ENCODE measurements at places on chromosomes 1 and 21.

DNA sequence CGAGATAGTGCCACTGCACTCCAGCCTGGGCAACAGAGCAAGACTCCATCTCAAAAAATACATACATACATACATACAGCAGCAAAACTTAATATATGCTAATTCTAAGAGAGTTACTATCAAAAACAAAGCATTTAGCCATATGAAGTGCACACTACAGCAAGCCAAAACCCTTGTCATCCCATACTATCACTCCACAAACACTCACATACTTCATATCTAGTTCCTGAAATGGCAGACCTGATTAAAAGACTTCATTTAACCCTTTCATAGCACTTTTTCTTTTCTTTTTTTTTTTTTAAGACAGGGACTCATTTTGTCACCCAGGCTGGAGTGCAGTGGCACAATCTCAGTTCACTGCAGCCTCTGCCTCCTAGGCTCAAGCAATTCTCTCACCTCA, 65.6 kb downstream of the COP1 start:
- no peak for DNase-seq

GRCh38 chr1:7401814-7402547, 369.1 kb upstream of the VAMP3 start:
- no peak for DNase-seq

DNA sequence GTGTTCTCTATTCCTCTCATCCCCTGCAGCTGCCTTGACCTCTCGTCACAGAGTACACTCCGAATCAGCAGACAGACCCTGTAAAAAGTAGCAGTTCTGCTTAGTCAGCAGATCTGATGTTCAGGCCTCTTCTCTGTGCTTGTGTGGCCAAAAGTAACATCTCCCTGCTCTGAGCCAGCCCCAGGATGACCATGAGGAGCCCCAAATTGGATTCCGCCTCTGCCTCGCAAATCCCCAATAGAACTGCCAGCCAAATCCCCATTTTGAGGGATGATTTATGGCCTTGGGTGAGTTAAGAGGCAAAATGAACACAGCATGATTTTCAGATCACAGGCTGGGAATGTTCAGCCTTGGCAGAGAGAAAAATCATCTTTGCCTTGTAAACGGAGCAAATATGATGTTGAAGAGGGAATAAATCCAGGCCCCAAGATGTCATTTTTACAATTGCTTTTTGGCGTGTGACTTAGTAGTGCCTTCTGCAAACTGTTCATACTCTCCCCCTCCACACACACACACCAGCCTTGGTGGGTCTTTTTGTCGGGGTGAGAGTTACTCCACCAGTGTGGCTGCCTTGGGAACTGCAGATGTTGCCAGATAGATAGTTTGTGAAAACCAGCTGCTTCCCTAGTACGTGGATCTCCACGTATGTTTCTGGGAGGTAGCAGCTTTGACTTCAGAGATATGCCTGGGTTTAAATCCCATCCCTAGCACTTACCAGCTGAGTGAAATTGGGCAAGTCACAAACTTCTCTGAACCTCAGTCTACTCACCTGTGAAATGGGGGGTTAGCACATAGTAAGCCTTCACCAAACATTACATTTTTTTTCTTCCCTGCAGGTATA, 77.8 kb downstream of the MAN1C1 start:
- no peak for DNase-seq

DNA sequence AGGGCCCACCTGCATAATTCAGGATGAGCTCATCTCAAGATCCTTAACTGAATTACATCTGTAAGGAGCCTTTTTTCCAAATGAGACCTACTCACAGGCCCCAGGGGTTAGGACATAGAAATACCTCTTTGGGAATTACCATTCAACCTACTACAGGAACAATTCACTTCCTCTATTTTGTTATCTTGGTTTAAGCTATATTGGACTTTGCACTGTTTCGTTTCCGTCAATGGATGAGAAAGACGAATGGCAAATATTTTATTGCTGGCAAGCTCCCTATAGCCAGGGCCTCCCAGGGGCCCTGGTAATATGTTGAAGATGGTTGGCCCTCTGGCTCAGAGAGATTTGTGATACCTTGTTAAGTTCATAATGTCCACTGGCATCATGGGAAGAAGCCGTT, 384.2 kb upstream of the DUSP10 start:
- DNase-seq: no peak

GRCh38 chr1:18820791-18821641, 38.4 kb downstream of the TAS1R2 start:
- DNase-seq: no peak

DNA sequence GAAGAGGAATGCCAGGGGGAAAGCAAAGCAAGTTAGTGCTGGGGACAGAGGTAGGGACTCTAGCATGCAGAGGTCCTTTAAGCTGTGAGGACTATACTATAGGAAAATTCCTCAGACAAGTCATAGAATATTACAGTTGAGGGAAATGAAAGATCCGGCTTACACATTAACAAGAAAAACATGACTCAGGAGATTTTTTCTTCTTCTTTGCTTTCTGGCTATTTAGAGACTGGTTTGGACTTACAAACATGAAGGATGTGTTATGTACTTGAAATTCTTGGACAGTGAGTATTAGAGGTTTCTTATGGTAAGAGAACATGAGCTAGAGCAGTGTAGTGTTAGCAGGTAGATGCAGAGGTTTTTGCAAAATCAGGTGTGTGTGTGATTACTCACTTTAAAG, 24.9 kb downstream of the USP25 start:
- no peak for DNase-seq

DNA sequence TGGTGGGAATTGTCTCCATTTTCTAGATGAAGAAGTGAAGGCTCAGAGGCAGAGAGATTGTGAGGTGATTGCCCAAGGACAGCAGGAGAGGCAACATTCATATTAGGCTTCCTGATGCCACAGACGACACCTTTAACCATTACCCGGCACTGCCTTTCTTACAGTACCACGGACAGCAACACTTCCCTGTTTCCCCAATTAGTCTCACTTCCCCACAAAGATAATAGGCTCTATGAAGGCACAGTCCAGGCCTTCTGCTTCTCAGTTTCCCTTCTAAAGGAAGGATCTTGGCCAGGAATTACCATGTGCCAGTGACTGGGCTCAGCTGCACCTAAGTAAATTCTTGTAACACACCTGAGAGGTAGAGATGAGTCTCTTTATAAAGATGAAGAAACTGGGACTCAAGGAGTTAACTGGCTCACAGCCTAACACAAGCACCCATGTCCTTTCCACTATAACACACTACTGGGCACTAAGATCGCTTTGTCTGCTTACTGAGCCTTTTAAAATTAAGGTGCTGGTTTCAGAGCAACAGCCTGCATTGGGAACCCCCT, 9.6 kb downstream of the IGSF9 start:
- DNase-seq: no peak

- DNase-seq: no peak
These were observed 85.7 kb downstream of the NENF start for GRCh38 chr1:212518188-212519054.

- DNase-seq: no peak
These were observed 50.2 kb downstream of the UBE4B start for GRCh38 chr1:10082785-10083479.

GRCh38 chr1:64878931-64879611, 87.3 kb downstream of the JAK1 start:
- DNase-seq: no peak

GRCh38 chr1:178412400-178412770, 84.4 kb downstream of the CLEC20A start:
- DNase-seq: no peak

GRCh38 chr1:8176279-8176678, 141.6 kb upstream of the SLC45A1 start:
- DNase-seq: no peak

- DNase-seq: no peak
These were observed 36.4 kb upstream of the CFAP126 start for GRCh38 chr1:161404051-161404597.

Measured in NCI-H2081 treated with DMSO at 0.1 percent for 48 hours (cell line).